Activated CD8-positive, alpha-beta memory T cell treated with anti-CD3 and anti-CD28 coated beads, Interleukin-2, amount 10 ng/mL, durations not matched to agents 7 days and 5 days (primary cell): ENCODE measurements at places on chromosomes 7 and 10.
A peak's percentile ranks its signal among the peaks of the same experiment; 100 is the strongest.

GRCh38 chr10:66337211-66337610, 588.6 kb upstream of the LRRTM3 start:
- H3K27ac ChIP-seq, result no peak overlapping the region
- no peaks in the 10 kb centered on the region for H3K27me3 ChIP-seq
- DNase-seq, result no peak
- H3K36me3 ChIP-seq, result no peaks in the 10 kb centered on the region
- no peaks in the 10 kb centered on the region for H3K4me1 ChIP-seq

DNA sequence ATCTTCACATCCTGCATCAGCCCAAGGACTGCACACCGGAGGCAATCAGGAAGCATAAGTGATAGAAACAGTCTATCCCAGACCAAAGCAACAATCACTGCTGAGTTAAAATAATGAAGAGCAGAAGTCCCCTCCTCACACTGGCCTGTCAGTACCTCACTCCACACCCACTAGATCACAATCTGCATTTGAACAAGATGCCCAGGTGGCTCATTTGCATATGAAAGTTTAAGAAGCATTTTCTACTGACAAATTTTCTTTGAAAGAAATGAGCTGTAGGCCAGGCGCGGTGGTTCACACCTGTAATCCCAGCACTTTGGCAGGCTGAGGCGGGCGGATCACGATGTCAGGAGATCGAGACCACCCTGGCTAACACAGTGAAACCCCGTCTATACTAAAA, 77.4 kb downstream of the CUL2 start:
- peaks cover 21% of the 10 kb centered on the region for H3K36me3 ChIP-seq
- no peak for DNase-seq
- no peak overlapping the region for H3K27ac ChIP-seq
- no peak overlapping the region for H3K4me3 ChIP-seq

GRCh38 chr10:79084012-79084971, 15.5 kb downstream of the ZMIZ1 start:
- H3K4me3 ChIP-seq, result no peak overlapping the region
- H3K36me3 ChIP-seq, result no peaks in the 10 kb centered on the region
- no peaks in the 10 kb centered on the region for H3K27me3 ChIP-seq
- H3K27ac ChIP-seq, result peak overlapping the region; percentile 5
- DNase-seq, result no peak

DNA sequence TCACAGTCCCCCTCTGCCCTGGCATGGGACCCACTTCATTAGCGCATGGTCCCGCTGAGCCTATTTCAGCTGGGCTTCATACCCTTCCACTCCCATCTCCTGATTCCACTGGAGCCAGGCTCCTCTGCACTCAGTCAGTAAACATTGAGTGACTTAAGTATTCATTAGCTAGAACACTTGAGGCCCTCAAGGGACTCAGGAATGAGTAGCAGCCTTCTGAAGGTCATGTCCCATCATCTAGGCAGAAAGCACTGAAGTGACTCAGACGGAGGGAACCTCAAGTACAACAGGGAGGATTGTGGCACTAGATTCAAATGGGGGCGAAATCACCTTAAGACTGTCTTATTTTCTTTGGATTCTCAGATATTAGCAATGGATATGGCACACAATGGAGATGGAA, 186.6 kb upstream of the INHBA start:
- H3K4me3 ChIP-seq, result no peak overlapping the region
- no peak overlapping the region for H3K27ac ChIP-seq
- peaks cover 8% of the 10 kb centered on the region for H3K36me3 ChIP-seq
- DNase-seq, result no peak
- H3K27me3 ChIP-seq, result peaks cover 13% of the 10 kb centered on the region

- no peak overlapping the region for H3K27ac ChIP-seq
- no peaks in the 10 kb centered on the region for H3K36me3 ChIP-seq
- no peak for DNase-seq
Measured at GRCh38 chr7:89401690-89402089, 606.2 kb upstream of the TEX47 start.

GRCh38 chr10:102930720-102931119, 12.6 kb downstream of the CNNM2 start:
- H3K4me1 ChIP-seq, result peaks cover 5% of the 10 kb centered on the region
- H3K27me3 ChIP-seq, result no peaks in the 10 kb centered on the region
- no peak overlapping the region for H3K4me3 ChIP-seq
- H3K36me3 ChIP-seq, result peaks cover 5% of the 10 kb centered on the region
- no peak overlapping the region for H3K27ac ChIP-seq

GRCh38 chr10:128123846-128124245, 2.4 kb downstream of the MKI67 start:
- H3K4me1 ChIP-seq, result peaks cover 57% of the 10 kb centered on the region
- H3K4me3 ChIP-seq, result peak overlapping the region; percentile 98
- DNase-seq, result no peak
- H3K36me3 ChIP-seq, result peaks cover 61% of the 10 kb centered on the region

- H3K4me3 ChIP-seq, result no peak overlapping the region
- DNase-seq, result no peak
- no peak overlapping the region for H3K27ac ChIP-seq
- no peaks in the 10 kb centered on the region for H3K36me3 ChIP-seq
- H3K27me3 ChIP-seq, result peaks cover 19% of the 10 kb centered on the region
Measured at GRCh38 chr10:712089-712488, 22.6 kb upstream of the DIP2C start.

- DNase-seq, result no peak
- no peak overlapping the region for H3K4me3 ChIP-seq
Measured at GRCh38 chr7:112596260-112596659, 115.5 kb downstream of the LSMEM1 start.

GRCh38 chr10:5575144-5575481, 50.4 kb downstream of the CALML3 start:
- DNase-seq, result no peak
- H3K27ac ChIP-seq, result no peak overlapping the region
- H3K36me3 ChIP-seq, result no peaks in the 10 kb centered on the region
- no peak overlapping the region for H3K4me3 ChIP-seq
- peaks cover 4% of the 10 kb centered on the region for H3K27me3 ChIP-seq

DNA sequence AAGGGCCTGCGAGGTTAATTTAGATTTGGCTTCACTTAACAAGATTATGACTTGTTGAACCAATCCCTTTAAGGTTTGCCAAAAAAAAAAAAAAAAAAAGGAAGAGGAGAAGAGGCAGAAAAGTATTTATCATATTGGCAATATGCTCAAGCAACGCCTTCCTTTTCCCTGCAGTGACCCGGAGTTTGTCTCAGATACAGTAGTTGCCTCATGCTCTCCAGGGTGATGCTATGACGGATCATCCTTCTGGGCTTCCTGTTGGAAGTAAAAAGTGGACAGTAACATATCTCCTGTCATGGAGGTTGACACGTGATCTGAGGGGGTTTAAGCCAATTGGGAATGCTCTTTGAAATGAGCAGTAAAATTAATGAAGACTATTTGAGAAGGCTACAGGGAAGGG, 117.3 kb downstream of the BMPER start:
- H3K27me3 ChIP-seq, result no peaks in the 10 kb centered on the region
- no peaks in the 10 kb centered on the region for H3K36me3 ChIP-seq
- no peak overlapping the region for H3K27ac ChIP-seq
- no peaks in the 10 kb centered on the region for H3K4me1 ChIP-seq

GRCh38 chr7:14400271-14400670, 410.8 kb upstream of the ETV1 start:
- H3K36me3 ChIP-seq, result no peaks in the 10 kb centered on the region
- H3K4me1 ChIP-seq, result no peaks in the 10 kb centered on the region
- H3K4me3 ChIP-seq, result no peak overlapping the region
- no peak overlapping the region for H3K27ac ChIP-seq

DNA sequence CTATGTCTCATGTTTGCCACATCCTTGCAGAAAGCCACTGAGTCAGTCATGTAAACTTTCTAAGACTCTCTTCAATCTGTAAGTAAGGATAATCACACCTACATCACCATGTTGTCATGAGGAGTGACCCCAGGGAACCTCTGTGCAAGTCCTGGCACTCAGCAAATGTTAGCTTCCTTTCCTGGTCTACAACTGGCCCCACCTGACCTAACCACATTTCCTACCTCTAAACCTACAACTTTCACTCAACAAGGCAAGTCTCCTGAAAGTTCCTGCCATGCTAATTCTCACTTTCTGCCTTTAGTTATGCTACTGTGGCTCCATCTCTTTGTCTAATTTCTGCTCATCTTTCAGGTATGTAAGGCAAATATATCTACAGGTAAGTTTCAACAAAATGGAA, 72.3 kb upstream of the SEM1 start:
- peaks cover 15% of the 10 kb centered on the region for H3K27me3 ChIP-seq
- DNase-seq, result no peak
- H3K27ac ChIP-seq, result no peak overlapping the region
- H3K4me3 ChIP-seq, result no peak overlapping the region
- H3K36me3 ChIP-seq, result no peaks in the 10 kb centered on the region

GRCh38 chr10:104223304-104223703, 8.9 kb downstream of the CFAP43 start:
- no peak overlapping the region for H3K4me3 ChIP-seq

DNA sequence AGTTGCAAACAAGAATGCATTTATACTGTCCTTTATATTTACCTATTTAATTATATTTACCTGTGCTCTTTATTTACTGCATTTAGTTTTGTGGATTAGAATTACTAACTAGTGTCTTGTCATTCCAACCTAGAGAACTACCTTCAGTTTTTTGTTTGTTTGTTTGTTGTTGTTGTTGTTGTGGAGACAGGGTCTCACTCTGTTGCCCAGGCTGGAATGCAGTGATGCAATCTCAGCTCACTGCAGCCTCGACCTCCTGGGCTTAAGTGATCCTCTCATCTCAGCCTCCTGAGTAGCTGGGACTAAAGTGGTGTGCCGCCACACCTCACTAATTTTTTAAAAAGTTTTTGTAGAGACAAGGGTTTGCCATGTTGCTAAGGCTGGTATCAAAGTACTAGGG, 156.4 kb upstream of the AKR1E2 start:
- no peaks in the 10 kb centered on the region for H3K4me1 ChIP-seq
- DNase-seq, result no peak
- peaks cover 1% of the 10 kb centered on the region for H3K36me3 ChIP-seq
- H3K27ac ChIP-seq, result no peak overlapping the region
